ENCODE measurements at places on chromosomes 2 and 18.

DNA sequence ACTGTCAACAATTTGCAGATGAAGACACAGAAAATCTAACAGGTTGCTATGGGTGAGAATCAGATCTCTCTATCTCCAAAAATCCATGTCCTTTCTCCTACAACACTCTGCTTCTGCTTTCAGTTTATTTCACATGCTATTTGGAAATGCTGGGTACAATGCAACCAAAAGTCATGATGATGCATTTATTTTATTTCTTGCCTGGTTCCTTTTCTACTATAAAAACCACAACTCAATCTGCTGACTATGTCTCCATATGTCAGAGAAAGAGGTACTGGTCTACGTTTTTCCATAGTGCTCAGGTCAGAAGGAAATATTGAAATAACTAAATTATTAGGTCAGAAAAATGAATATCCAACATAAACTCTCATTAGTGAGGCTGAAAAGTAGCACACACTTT is 20.5 kb downstream of the RAD51AP2 start:
- DNase-seq, result no peak

DNA sequence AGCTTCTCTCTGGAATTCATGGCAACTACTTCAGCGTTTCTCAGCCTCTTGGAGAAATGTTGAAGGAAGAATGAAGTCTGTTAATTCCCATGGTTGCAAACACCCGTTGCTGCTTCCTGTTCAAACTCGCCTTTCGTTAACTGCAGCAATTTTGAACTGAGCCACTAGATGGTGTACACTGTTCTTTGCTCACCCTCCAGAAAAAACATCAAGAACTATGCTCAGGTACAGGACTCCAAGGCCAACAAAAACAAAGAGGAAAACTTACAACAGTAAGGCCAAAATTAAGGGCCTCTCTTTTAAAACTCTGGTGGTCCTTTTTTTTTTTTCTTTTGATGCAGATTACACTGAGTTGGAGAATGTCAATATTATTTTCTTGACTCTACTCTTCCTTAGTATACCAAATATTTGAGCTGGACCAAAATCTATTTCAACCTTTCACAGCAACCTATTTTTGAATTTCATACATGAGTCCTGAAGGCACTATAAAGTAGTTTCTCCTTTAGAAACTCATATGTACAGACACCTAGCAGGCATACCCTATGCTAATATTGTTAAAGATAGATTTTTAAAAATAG is 58.2 kb downstream of the KLHL14 start:
- DNase-seq, result no peak

DNA sequence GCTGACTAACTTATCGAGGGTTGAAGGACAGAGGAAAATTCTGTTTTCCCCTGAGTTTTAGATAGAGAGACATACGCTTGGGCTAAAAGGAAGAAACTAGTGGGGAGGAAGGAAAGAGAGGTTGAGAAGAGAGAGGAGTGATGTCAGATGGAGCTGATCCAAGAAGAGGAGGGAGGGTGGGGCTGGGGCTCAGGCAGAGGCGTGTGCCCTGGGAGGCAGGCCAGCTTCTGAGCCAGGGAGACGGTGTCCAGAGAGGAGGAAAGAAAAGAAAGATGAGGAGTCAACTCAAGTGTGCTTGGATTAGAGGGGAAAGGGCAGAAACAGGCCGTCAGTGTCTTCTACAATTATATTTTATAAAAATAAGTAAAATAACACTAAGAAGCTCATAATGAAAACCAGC is 56.2 kb downstream of the EMILIN2 start:
- DNase-seq, result no peak

GRCh38 chr2:147937744-147938349 is 82.7 kb downstream of the ORC4 start:
- no peak for DNase-seq

- DNase-seq, result no peak
Observed at GRCh38 chr2:40488101-40488601, 36.3 kb upstream of the SLC8A1 start.

- no peak for DNase-seq
Observed at GRCh38 chr2:57190007-57190406, 856.6 kb upstream of the VRK2 start.

DNA sequence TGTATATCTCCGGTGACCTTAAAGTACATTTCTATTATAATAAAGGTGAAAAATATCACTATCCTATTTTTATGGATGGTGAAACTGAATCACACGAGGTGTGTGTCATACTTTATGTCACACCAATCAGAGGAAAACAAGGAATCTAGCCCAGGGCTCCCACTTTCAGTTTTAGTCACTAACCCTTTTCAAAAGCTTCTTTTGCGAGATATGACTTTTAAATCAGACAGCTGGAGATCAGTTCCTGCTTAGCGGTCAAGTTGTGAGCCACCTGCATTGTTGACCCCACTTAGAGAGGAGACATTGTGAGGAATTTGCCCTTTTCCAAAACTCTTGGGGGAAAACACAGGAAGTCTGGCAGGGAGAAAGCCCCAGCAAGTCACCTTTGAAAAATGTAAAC is 70.5 kb downstream of the CPS1 start:
- no peak for DNase-seq

GRCh38 chr2:74944987-74945787 is 13.3 kb upstream of the POLE4 start:
- no peak for DNase-seq

DNA sequence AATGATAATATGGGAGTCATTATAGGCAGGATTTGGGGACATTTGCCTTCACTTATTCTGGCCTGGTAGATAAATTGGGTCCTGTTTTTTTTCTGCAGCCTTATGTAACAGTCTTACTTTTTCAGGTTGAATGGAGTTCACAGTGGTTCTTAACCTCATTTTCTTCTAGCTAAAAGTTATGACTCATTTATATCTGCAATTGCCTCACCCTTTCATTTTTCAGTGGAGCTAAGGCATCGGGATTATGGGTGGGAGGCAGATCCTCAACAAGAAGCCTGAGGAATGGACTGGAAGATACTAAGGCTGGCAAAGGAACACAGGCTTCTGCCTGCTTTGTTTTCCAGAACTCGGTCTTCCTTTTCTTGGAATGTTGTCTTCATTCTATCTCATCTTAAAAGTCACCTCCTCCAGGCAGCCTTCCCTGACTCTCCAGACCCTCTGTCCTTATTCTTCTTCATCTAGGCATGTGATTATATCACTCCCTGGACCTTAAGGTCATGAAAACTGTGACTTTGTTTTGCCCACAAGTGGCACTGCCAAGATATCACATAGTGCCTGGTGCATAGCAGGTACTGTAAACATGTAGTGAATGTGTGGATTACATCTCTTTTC is 41.0 kb upstream of the ACSL3 start:
- no peak for DNase-seq

DNA sequence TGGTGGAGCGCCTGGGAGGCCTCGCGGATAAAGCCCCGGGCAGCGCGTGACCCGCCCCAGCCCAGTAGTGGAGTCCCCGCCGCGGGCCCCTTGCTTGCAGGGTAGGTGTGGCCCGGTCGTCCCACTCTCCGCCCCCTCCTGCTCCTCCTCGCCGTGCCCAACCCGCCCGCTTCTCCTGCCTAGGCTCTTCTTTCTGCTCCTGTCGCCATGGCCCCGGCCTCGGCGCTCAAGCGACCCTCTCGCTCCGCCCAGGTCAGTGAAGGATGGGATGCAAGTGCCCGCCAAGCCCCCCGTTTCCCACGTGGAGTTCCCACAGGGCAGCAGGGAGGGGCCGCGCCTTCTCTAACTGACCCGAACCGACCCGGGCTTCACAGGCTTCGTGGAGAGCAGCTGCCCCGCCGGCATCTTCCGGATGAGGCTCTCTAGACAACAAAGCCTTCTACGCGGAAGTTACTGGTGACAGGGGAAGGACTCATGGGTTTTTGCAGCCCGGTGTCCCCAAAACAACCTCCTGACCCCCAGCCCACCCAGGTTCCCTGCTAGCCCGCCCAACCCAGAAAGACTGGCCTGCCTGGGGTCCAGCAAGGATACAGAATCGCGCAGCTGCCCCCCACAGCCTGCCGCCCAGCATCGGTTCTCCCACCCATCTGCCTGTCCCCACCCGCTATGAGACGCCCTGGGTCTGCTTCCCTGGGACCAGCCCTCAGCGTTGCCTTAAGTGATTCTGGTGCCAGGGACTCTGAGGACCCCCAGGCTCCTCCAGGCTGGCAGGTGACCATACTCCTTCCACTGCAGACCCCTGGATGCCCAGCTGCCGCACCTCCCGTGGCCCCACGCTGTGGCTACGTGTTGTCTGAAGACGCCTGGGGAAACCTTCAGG is 32.8 kb downstream of the TTC32 start:
- peak; percentile 35 for DNase-seq

- no peak for DNase-seq
Observed at GRCh38 chr18:63831080-63831788, 56.0 kb downstream of the SERPINB7 start.

GRCh38 chr2:153823880-153824279 is 47.8 kb upstream of the GALNT13 start:
- no peak for DNase-seq

- DNase-seq, result no peak
Observed at GRCh38 chr2:30631051-30631671, 176.1 kb downstream of the CAPN13 start.

DNA sequence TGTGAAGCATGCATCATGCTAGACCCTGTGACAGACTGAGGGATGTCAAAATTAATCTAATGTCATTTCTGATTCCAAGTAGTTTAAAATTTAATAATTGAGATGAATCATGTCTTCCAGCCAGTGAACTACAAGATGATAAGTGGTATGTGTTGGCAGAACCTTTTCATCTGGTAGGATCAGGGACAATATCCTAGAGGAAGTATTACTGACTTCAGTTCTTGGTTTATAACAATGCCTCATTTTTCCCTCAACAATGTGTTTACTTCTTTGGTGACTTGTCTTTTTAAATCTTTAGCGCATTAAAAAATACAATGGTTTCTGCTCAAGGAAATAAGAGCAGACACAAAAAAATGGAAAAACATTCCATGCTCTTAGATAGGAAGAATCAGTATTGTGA is 69.4 kb downstream of the ARHGAP28 start:
- DNase-seq, result no peak

GRCh38 chr2:12119841-12120240 is 373.4 kb downstream of the LPIN1 start:
- DNase-seq, result no peak

GRCh38 chr2:71939588-71940535 is 207.8 kb downstream of the CYP26B1 start:
- no peak for DNase-seq

- DNase-seq, result no peak
Observed at GRCh38 chr18:36539674-36540231, 242.2 kb downstream of the FHOD3 start.

DNA sequence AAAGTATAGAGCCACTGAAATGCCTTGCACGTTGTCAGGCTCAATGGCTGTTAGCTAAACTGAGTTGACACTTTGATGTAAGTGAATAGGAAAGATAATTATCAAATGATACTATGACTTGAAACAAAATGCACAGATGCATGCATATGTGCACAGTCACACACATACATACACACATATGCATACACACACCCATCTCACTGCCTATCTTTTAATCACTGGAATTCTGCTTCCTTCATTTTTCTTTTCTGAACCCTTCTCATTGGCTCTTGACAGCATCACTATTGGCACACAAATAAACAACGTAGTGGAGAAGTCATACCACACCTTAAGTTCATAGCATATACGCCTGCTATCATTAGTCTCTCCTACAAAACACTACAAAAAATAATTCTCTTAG is 154.9 kb upstream of the NCKAP5 start:
- no peak for DNase-seq

DNA sequence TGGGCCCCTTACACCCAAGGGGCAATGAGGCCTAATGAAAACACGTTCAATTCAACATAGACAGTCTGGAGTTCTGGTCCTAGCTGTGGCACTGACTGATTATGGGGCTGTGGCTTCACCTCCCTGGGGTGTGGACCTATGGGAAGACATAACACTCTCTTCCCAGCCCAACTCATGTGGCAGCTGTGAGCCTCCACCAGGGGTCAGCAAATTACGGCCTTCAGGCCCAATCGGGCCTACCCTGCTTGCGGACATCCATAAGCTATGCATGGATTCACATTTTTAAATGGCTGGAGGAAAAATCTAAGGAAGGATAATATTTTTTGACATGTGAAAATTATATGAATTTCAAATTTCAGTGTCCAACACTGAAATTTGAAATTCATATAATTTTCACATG is 101.3 kb downstream of the LOXHD1 start:
- DNase-seq, result no peak

GRCh38 chr2:143903172-143903856 is 616.6 kb downstream of the ZEB2 start:
- no peak for DNase-seq

- no peak for DNase-seq
Observed at GRCh38 chr2:11764359-11764758, 17.9 kb downstream of the LPIN1 start.

DNA sequence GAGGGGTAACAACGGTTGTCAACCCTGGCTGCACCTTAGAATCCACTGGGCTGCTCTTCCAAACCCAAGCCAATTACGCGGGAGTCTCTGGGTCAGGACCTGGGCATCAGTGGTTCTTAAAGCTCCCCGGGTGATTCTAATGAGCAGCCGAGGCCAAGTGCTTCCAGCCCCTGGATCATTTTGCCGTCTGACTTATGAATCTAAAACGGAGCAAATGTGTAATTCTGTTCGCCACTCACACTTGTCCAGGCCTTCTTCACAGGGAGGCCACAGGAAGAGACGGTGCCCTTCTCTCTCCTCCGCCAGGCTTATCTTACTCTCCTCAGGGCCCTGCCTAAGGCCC is 78.5 kb downstream of the MCFD2 start:
- no peak for DNase-seq

- DNase-seq, result no peak
Observed at GRCh38 chr18:23671564-23671963, 8.9 kb upstream of the ANKRD29 start.

DNA sequence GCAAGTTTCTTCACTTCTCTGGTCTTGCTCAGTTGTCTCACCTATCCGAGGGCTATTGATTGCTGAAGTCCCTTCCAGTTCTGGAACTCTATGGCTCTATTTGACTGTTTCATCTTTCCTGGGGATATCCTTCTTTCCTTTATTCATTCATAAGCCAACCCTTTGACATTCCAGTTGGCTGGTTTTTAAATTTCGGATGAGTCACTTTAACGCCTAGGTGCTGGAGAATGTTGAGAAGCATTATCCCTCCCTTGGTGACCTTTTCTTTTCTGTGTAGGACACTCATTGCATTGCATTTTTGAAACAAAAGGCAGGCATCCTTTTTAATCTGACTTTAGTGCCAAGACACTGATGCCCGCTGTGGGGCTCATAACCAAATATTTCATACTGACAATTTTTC is 307.1 kb downstream of the TSN start:
- no peak for DNase-seq

- peak; percentile 22 for DNase-seq
Observed at GRCh38 chr2:199459286-199460100, 1.8 kb upstream of the SATB2 start.

- no peak for DNase-seq
Observed at GRCh38 chr18:49565612-49566011, 3.8 kb downstream of the LIPG start.

GRCh38 chr18:22668496-22668895 is 250.8 kb upstream of the CTAGE1 start:
- DNase-seq, result no peak

GRCh38 chr2:42960842-42961180 is 168.4 kb upstream of the HAAO start:
- no peak for DNase-seq
